ENCODE measurements at places on chromosomes 16 and 17.

GRCh38 chr17:43373356-43373755 lies 25.4 kb upstream of the ARL4D start:
- no peak for DNase-seq

- no peak for DNase-seq
These were observed 57.0 kb downstream of the FOXL1 start for GRCh38 chr16:86635176-86635876.

DNA sequence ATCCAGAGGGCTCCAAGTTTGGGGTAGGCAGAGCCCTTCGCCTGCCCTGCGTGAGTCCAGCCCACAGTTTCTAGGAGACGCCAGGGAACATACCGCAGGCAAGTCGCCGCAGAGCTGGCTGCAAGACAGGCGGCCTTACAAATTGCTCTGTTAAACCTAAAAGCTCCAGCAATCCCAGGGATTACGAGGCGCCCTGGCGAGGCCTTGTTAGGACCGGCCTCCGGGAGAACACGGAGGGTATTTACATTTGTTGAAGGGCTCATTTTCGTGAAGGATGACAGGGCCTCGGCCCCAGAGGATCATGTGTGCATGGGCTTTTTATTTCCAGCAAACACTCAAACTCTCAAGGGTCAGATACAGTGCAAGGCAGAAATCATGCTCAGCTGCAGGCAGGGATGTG lies 77.6 kb upstream of the FOXF1 start:
- DNase-seq, result no peak

DNA sequence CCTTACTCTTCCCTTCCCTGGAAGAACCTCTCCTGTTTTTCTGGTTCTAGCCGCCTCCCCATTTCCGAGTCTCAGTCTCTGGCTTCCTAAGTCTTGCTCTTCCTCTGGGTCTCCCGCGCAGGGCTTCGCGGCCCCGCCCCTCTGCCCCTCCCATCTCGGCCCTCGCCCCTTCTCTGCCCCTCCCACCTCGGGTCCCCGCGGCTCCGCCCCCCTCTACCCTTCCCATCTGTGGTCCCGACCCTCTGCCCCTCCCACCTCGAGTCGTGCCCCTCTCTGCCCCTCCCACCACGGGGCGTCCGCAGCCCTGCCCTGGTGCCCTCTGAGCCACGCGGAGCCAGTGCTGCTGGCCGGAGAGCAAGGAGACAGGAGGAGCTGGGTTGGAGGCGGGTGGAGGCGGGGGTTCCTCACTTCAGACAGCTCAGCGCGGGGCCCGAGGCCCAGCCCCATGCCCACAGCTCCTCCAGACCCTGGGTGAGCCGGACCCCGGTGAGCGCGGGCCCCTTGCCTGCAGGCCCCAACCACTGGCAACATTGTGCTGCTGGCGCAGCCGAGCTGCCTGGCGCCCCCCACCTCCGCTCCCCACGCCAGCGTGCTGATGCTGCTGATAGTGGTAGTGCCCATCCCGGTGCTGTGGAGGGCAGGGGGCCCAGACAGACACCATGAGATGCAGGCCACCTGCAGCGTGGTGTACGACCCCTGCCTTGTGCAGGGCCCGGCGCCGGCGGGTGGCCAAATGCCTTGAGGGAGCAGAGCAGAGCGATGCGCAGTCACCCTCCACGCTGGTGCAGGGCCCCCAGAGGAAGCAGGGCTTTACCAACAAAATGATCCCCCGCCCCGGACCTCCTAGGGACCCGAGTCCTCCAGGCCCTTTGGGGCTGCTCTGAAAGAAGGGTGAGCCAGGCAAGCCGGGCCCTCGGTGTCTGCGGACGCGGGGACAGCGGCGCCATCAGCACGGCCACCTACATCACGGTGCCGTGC lies 2115.3 kb downstream of the TP53TG3F start:
- no peak for DNase-seq

DNA sequence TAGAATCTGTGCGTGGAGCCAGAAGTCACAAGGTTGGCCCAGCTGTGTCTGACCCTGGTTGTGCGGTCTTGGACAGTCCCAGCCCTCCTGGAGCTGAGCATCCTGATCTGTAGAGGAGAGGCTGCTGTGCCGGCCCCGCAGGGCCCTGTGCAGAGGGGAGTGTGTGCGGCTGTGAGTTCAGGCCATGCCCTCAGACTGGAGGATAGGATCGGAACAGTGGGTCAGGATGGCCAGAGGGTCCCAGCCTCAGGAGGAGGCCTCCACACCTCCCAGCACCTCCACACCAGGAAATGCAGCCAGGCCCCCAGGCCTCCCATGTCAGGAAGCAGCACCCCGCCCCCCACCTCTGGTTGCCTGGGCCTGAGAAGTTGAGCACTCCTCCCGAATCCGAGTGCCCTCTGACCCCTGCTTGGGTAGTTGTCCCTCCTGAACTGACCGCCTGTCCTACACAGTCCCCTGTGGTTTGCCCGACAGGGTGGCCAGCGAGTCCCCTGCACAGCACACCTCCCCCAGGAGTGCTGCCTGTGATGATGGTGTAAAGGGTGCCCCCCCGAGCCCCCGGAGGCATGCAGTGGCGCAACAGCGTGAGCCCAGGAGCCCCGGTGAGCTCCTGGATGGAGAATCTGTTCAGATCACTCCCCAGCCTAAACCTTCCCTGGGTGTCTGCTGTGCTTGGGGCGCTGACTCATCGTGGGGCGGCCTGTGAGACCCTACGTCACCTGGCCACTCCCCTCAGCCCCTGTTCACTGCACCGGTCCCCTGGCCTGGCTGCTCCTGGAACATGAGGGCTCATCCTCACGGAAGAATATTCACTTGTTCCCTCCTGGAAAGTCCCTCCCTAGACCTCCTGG lies 285.2 kb downstream of the SEC14L1 start:
- DNase-seq, result no peak

DNA sequence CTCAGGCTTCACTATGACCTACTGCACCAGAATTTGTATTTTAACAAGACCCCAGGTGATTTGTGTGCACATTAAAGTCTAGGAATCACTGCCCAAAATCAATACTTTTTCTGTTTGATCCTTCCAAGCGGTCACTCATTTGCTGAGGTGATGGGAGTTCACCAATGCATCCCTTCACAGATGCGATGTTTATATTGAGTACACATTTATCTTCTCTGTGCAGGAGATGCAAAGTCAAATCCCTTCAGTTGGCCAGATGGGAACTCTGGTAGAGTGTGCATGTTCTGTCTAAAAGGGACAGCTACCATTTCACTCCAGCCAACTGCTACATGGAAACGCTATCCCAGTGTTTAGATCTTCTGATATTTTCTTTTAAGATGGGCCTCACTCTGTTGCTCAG lies 122.6 kb upstream of the HS3ST2 start:
- no peak for DNase-seq

DNA sequence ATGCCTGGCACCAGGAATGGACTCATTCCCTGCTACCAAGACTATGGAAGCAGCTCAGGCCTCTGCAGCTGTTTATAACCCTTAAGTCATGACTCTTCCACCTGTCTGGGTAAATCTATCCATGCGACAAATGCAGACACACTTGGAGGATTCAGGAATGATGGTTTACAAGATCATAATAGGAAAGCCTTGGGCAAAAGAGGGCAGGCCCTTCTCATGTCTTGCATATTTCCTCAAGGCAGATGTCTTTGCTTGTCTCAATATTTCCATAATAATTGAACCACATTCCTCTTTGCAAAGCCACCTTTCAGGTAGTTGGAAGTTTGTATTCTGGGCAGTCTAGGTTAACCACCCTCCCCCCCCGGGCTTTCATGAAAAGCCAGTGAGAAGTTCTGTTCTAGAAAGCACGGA lies 884 bp upstream of the JPT1 start:
- DNase-seq, result no peak

DNA sequence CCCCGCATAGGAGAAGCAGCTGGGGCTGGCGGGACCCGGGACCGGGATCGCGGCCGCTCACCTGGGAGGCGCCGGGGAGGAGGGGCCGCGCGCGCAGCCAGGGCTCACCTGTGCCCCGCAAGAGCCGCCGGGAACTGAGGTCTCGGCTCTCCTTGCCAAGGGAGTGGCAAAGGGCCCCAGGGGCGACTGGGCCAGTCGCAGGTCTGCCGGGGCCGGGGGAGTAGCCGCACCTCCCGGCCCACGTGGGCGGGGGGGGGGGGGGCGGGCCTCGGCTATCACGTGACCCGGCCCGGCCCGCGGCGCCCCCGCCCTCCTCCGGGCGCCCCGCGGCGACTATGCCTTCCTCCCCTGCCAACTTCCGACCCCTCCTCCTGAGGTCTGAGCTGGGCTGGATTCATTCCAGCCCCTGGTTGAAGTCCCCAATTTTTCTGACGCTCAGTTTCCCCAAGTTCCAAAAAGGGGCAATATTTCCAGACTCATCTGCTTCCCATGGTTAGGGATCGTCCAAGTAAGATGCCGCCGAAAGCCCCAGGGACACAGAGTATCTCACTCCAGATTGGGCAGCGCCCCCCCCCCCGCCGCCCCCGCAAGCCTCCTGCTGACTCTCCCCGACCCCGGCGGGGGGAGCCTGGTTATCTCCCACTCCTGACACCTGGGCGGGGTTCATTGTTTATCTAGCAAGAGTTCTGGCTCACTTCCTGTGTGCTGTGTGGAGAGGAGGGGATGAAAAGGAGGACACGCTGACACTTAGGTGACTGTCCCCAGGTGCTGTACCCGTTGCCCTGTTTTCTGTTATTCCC lies at the start of gene TMC6:
Gene TMC6, minus strand, starts transcription at position 205 of the 800 bp plus-strand sequence. CDS start 1,923 bp downstream, outside the sequence.
- DNase-seq, result peak; percentile 33

- peak; percentile 86 for DNase-seq
These were observed 2.2 kb upstream of the MPG start for GRCh38 chr16:75580-76501.

GRCh38 chr17:61648587-61648986 lies 57.6 kb upstream of the NACA2 start:
- no peak for DNase-seq

- DNase-seq, result no peak
These were observed 39.6 kb upstream of the MLYCD start for GRCh38 chr16:83859265-83859664.

DNA sequence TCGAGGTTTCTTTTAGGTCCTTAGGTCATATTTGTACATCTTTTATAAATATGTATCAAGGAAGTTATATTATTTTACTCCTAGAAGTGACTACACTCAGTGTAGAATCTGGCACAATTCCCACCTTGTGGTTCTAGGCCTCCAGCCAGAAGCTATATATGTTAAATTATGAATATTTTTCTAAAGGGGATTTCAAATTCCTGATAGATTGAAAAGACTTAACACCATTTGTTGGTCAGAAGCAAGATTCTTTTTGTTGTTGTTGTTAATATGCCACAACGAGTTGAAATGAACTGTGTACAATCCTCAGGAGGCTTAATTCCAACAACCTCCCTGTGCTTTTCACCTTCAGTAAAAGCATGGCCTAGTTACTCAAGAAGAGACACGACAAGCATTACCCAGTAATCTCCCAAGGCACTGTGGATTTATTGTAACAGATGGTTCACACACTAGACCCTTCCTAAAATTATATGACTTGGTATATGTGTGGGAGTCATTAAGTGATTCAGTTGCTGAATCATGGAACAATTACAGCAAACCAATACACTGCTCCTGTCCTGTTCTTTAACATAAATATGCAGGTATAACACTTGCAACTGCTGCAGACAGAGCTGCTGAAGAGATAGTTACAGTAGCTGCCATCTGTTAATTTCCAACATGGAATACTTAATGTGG lies 964.4 kb upstream of the GOT2 start:
- DNase-seq, result no peak

GRCh38 chr16:64478252-64478906 lies 643.5 kb downstream of the CDH11 start:
- DNase-seq, result no peak

DNA sequence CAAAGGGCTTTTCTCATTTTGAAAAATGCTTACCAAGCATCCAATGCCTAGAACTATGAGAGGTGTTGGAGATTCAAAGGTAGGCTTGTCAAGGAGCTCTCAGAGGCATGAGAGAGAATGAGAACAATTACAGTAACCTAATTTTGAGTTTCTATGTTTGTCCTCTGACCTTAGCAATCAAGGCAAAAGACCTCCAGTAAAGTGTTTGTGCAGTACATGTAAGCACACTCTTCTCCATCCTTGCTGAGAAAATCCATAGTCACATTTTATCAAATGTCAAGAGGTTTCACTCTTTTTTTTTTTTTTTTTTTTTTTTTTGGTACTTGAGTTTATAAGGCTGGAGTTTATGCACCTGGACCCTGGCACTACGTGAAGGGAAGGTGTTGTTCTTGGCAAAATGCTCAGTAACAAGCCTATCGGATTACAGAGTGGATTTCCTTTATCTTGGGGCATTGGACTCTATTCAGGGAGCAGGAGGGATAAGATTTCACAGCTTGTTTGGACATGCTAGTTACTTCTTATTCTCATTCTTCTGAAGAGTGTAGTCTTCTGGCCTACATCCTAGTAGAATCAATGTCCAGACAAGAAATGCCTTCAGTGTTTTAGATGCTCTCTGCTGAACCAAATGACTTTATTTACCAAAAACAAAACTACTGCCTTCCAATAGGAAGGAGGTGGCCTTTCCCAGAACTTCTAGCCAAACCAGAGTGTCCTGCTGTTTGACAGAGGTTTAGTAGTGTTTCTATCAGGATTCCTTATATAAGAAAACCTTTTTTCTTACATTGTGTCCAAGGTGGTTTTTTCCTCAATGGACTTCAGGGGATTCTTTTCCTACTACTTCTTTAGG lies 21.9 kb downstream of the KCNJ2 start:
- DNase-seq, result no peak

- no peak for DNase-seq
These were observed 5.0 kb upstream of the FOXF1 start for GRCh38 chr16:86505185-86505898.

DNA sequence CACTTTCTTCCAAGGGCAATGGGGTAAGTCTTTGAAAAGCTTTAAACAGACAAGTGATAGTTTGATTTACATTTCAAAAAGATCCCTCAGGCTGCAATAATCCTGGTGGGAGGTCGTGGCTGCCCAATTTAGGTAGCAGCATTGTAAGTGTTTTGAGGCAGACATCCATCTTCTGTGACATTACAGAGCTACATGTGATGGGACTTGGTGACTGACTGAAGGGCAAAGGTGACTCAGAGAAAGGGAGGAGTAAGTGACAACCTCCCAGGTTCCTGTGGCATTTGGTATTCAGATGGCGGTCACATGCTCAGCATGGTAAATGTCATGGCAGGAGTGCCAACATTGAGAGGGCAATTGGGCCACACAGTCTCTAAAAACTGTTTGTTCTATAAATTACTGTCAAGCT lies 26.5 kb downstream of the STAT3 start:
- no peak for DNase-seq

GRCh38 chr17:419073-419735 lies 66.6 kb upstream of the RPH3AL start:
- no peak for DNase-seq

DNA sequence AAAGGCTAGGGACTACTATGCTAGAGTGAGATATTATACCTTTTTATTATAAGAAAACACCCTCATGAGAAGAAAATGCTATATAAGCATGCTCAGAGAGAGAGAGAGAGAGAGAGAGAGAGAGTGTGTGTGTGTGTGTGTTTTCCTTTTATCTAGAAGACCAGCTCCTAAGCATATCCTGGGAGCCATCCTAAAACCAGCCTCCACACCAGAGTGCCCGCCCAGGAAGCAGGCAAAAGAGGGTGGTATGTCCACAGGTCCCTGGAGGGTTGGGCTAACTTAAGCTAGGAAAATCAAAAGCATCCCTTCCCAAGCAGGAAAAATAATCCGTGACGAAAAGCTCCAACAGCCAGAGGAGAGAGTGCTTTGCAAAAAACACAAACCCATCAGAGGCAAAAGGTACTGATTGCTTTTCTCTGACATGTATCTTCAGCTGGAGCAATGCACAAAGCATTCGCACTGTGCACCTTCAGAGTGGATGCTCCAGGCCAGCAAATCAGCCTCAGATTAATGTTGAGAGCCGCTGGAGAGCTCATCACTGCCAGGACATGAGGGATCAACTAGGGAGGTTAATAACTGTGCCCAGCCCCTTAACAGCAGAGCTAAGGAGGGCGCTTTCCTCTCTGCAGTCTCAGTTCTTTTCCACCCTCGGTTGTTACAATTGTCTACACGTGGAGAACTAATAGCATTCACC lies 125.1 kb downstream of the SLC39A11 start:
- DNase-seq, result no peak
